PC-9 (cell line): ENCODE measurements at places on chromosomes 7 and 10. TPM values are rescaled to one million over a fixed set of nuclear protein-coding genes. Genes with fewer than 3 reads are reported as not detected.

RSPH10B gene
- total RNA-seq = 0.80 TPM in 1 of 2 replicates, not detected in the other

DNA sequence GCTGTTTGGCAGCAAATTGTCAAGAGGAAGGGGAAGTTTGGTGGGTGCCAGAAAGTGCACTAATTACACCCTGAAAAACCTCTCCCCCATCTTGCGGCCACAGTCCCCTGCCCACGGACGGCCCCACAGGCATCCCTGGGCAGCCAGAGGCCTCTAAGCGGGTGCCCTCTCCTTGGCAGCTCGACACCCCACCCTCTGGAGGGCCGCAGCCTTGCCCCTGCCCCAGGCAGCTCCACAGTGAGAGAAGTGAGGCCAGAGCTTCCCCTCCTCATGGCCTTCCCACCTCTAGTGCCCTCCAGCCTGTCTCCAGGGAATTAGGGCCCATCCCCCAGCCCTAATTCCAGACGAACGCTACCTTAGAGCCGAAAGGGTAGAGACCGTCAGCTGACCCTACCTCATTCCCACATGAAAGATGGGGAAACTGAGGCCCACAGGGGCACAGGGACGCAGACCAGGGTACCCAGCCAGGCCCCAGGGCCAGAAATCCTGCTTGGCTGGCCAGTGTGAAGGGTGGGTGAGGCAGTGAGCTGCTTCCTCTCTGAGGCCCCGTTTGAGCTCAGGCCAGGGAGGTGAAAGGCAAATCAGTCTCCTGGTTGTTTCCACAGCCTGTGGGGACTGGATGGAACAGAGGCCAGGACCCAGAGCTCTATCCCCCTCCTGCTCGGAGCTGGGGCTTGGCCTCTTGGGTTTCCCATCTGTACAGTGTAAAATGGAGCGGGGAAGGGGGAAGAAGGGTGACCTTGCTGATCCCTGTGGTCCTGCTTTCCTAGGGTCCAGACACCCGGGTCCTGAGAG, 10.0 kb downstream of the ZCCHC24 start:
- peak overlapping the region; percentile 43; the same call in 1 of the 2 replicates for H3K4me3 ChIP-seq
- DNase-seq = peak; percentile 60
- peaks cover 59% of the 10 kb centered on the region for H3K4me1 ChIP-seq

- no peaks in the 10 kb centered on the region for H3K4me1 ChIP-seq
- no peak overlapping the region for H3K27ac ChIP-seq
- DNase-seq = no peak
- no peak overlapping the region for H3K4me3 ChIP-seq
- no peaks in the 10 kb centered on the region for H3K27me3 ChIP-seq
These were observed 43.6 kb upstream of the DPYSL4 start for GRCh38 chr10:132143162-132143561.

- peaks cover 8% of the 10 kb centered on the region; the same call in 1 of the 2 replicates for H3K4me1 ChIP-seq
- no peak overlapping the region for H3K27ac ChIP-seq
- peak; percentile 70 for DNase-seq
- no peaks in the 10 kb centered on the region for H3K36me3 ChIP-seq
These were observed 723 bp downstream of the MTURN start for GRCh38 chr7:30135301-30136116.

- peaks cover 12% of the 10 kb centered on the region for H3K4me1 ChIP-seq
- peak overlapping the region; percentile 63; the same call in 1 of the 2 replicates for H3K4me3 ChIP-seq
- no peak for DNase-seq
- H3K36me3 ChIP-seq = no peaks in the 10 kb centered on the region
- H3K27ac ChIP-seq = peak overlapping the region; percentile 66
- no peaks in the 10 kb centered on the region for H3K27me3 ChIP-seq
These were observed 2.3 kb upstream of the CREB5 start for GRCh38 chr7:28409716-28410627.

- no peak overlapping the region for H3K4me3 ChIP-seq
- H3K36me3 ChIP-seq = no peaks in the 10 kb centered on the region
- no peaks in the 10 kb centered on the region for H3K27me3 ChIP-seq
- H3K4me1 ChIP-seq = no peaks in the 10 kb centered on the region
These were observed 78.3 kb downstream of the BICC1 start for GRCh38 chr10:58590924-58591323.

GRCh38 chr10:19144206-19144605, 95.6 kb downstream of the MALRD1 start:
- H3K4me1 ChIP-seq = no peaks in the 10 kb centered on the region
- peaks cover 7% of the 10 kb centered on the region; the same call in 1 of the 2 replicates for H3K27me3 ChIP-seq
- no peak for DNase-seq
- H3K4me3 ChIP-seq = no peak overlapping the region

- H3K36me3 ChIP-seq = no peaks in the 10 kb centered on the region
- no peak overlapping the region for H3K27ac ChIP-seq
- H3K27me3 ChIP-seq = peaks cover 44% of the 10 kb centered on the region
- H3K4me1 ChIP-seq = no peaks in the 10 kb centered on the region
- DNase-seq = no peak
These were observed 393.1 kb upstream of the CELF2 start for GRCh38 chr10:10624567-10624962.
